ENCODE measurements at places on chromosomes 3 and 15. TPM values are rescaled to one million over a fixed set of nuclear protein-coding genes. Genes with fewer than 3 reads are reported as not detected.
A peak's percentile ranks its signal among the peaks of the same experiment; 100 is the strongest.

DNA sequence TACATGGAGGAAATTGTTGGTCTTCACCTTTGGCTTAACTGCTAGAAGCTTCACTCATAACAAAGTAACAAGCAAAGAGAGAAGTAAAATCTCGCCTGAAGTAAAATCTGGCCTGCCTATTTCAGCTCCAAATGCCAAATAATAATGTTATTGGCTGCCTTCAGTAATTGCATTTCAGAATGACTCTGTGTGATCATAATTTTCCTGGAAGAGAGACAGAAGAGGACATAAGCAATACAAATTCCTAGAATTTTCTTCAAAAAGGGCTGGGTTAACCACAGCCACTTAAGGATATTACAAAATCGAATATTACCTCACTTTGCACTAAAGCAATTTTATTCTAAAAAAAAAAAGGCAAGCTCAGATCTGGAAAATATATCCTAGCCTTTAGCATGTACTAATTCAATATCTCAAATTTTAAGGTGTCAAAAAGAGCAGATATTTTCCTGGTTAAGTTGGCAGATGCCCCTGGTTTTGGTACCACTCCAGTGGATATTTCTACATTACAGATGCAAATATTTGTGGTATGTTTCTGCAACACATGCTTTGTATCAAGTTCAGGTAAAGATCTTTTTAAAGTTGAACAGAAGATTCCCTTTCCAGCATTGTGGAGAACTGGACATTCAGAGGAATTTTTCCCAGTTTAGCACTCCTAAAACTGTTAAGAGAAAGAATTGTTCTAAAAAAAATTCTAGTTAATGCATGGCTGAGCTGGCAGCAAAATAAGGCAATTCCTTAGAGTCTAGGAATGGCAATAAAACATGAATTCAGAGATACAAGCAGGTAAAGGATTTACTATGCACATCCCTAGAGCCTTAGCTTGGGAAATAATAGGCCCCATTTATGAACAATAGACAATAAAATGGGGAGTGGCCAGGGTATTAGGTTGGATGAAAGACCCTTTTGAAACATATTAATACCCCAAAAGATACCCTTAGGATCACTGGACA lies 116.7 kb downstream of the STAC start:
- no peaks in the 10 kb centered on the region for H3K27me3 ChIP-seq
- H3K27ac ChIP-seq: no peak overlapping the region
- H3K36me3 ChIP-seq: no peaks in the 10 kb centered on the region
- no peak for DNase-seq
- no peak overlapping the region for H3K4me3 ChIP-seq

Gene BNC1
- 0.38 TPM for total RNA-seq

DNA sequence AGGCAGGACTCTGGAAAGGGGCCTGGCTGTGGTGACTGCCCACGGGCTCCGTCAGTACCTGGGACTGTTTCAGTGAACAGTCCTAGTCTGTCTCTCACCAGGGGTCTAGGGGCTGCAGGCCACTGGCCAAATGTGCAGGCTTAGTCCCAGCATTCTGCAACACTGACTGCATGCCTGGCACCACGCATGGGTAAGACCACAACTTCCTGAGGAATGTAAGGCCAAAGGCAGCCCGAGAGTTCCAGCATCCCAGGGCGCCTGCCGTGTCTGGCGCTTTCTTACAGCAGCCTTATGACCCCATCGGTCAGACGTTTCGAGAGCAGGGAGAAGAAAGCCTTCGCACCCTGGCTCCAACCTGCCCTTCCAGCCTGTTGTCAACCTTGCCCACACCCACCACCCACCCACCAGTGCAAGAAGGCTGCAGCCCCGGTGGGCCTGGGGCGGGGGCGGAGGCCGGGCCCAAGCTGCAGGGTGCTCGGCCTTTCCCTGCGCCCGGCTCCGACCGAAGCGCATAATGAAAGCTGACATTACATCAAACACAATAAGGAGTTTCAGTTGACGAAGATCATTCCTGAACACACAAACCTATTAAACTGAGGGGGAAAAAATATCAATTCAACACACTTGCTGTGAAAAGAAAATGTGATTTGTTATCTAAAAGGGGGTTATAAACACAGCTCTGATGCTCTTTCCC lies 29.5 kb upstream of the TMEM115 start:
- H3K27me3 ChIP-seq: no peaks in the 10 kb centered on the region
- H3K4me3 ChIP-seq: no peak overlapping the region
- no peaks in the 10 kb centered on the region for H3K4me1 ChIP-seq
- no peak overlapping the region for H3K27ac ChIP-seq
- DNase-seq: peak; percentile 23

Gene COPB2
- total RNA-seq: 124 TPM

DNA sequence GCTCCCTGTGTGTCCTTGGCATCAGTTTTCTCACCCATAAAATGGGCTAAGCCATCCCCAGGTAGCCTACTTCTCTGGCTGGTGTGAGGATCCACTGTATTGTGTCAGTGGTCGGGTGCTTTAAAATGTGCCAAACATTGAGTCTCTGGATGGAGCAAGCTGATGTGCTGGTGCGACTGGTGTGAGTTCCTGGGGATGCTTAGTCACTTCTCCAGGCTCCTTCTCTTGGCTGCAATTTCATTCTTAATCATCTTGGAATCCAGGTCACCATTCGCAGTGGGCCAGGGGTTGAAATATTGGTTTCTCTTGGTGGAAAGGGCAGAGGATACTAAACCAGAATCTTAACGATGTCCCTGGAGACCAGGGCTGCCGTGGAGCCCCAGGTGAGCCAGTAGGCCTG lies 29.3 kb downstream of the SCN5A start:
- no peaks in the 10 kb centered on the region for H3K4me1 ChIP-seq
- H3K27me3 ChIP-seq: no peaks in the 10 kb centered on the region
- no peak for DNase-seq

Gene TGFBR2
- 243 TPM for total RNA-seq

DNA sequence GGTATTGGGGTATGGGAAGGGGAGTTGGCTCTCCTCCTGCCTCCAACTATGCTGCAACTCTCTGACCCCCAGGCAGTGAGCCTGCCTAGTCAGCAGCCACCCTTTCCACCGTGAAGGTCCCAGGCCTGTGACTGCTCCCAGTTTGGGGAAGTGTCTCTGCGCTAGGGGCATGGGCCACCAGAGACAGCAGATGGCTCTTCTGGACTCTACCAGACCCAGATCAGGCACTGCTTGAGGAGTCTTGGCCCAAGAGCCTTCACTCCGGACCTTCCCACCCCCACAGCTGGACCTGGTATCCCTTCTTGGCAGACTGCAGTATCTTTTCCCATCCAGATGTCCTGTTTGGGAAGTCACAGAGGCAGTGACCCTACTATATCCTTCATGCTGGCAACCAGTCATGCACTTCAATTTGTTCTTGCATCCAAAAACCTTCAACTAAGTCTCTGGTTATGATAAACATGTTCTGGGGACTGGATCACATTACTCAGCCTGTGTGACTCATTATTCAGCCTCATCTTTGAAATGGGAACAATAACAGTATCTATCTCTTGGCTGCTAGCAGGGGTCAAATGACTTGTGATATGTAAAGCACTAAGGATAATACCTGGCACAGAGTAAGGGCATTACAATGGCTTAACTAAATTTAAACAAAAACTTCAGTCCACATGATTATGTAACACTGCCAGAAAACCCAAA lies 62.7 kb downstream of the POMGNT2 start:
- H3K36me3 ChIP-seq: no peaks in the 10 kb centered on the region
- H3K4me3 ChIP-seq: no peak overlapping the region
- no peak for DNase-seq
- H3K27ac ChIP-seq: no peak overlapping the region

- no peak overlapping the region for H3K4me3 ChIP-seq
- no peaks in the 10 kb centered on the region for H3K4me1 ChIP-seq
- H3K27me3 ChIP-seq: no peaks in the 10 kb centered on the region
Observed at GRCh38 chr3:140351466-140351865, 326.4 kb upstream of the TRIM42 start.

DNA sequence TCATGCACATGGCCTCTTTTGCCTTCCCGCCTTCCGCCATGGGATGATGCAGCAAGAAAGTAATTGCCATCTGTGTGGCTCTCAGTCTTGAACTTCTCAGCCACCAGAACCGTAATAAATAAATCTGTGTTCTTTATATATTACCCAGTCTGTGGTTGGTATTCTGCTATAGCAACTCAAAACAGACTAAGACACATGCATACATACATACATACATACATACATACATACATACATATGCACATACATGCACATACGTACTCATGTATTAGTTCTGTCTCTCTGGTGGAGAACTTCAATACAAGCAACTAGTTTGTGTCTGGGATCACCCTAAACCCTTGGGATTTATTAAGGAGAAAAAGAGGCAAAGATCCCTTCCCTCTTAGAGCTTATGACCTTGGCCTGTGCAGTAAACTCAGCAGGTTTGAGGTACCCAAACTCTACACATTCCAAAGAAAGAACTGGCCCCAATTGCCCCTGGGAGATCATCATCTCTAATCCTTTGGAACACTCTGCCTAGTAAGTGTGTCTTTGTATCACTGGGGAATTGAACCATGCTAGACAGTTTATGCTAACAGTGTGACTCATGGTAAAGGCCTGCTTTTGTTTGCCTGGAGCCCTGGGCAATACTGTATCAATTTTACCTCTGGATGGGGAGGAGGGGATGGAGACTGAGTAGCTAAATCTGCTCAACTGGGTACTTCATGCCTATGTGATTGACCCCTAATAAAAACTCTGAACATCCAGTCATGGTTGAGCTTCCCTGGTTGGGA lies 115.6 kb upstream of the LMCD1 start:
- H3K27ac ChIP-seq: no peak overlapping the region
- no peaks in the 10 kb centered on the region for H3K4me1 ChIP-seq
- no peak for DNase-seq
- no peaks in the 10 kb centered on the region for H3K27me3 ChIP-seq
- H3K4me3 ChIP-seq: no peak overlapping the region

GRCh38 chr3:106115557-106115956 lies 246.7 kb upstream of the CBLB start:
- H3K27me3 ChIP-seq: no peaks in the 10 kb centered on the region
- DNase-seq: no peak
- H3K27ac ChIP-seq: no peak overlapping the region
- no peak overlapping the region for H3K4me3 ChIP-seq
- H3K4me1 ChIP-seq: no peaks in the 10 kb centered on the region
